Stimulated activated CD4-positive, alpha-beta T cell treated with anti-CD3 and anti-CD28 coated beads, Interleukin-4, amount 100 ng/mL, for 4 hours (primary cell): ENCODE measurements at places on chromosomes 2 and 18.

DNA sequence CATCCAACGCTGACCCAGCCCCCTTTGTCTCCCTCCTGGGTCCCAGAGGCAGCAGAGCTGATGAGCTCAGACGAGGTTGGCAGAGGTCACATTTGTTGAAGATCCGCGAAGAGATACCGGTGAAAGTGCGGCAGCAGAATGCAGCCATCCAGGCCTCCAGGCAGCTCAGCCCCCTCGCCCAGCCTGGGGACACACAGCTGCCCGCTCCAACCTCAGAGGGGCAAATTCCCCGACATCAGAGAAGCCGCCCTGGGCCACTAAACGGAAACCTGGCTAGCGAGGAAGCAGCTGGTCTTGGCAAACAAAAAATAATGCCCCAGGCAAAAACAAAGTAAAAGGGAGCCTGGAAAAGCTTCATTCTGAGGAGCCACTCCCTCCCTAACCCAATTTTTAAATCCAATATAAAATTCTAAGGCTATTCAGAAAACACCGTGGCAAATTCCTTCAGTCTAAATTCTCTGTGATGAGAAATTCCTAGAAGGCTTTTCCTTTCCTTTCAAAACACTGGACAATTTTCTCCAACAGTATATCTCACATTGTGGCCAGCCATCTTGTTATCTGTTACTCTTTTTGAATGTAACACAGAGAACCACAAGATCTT, 262.4 kb downstream of the SS18 start:
- no peak for DNase-seq

DNA sequence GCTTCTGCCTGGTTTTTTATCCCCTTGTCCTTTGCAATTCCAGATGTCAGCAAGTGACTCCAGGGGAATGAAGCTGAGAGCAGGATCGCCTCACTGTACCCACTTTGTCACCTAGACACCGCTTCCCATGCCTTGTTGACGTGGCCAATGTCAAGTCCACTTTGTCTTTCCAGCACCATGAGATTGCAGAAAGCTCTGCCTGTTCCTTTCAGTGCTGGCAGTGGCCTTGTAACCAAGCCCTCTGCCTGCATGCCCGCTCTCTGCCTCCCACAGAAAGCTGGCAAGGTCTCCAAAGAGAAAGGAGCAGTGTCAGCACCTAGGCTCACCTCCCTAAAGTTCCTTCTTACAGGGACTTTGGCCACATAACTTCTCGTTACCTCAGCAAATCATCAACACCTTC, 282.2 kb upstream of the ST6GAL2 start:
- no peak for DNase-seq

GRCh38 chr18:31595121-31595771, 3.6 kb downstream of the TTR start:
- DNase-seq = no peak

- no peak for DNase-seq
These were observed 31.1 kb downstream of the SIGLEC15 start for GRCh38 chr18:45856531-45856930.

DNA sequence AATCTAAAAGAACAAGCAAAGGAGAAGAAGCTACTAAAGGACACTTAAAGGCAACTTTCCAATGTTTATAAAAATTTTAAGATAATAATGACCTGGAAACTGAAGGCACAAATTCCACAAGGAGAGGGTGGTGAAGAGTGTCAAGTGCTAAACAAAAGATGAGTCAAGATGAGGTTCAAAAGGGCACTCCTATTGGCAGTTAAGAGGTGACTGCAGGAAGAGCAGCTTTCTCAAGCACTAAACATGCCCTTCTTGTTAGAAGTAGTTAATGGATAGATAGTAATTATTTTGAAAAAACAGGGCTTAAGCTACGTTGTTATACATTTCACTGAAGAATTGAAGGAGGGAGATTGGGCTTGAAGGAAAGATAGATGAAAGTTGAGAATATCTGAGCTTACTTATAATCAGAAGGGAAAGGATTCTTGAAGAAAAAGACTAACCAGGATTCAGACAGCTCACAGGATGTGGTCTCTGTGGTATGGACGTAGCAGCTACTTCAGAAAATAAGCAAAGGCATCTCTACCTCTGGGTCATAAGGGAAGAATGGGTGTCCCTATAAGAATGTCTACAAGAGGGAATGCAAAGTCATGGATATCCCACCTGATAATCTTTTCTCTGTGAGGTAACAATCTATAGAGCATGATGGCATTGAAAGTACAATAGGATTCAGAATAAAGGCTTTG, 454.7 kb upstream of the SLC39A10 start:
- DNase-seq = no peak

DNA sequence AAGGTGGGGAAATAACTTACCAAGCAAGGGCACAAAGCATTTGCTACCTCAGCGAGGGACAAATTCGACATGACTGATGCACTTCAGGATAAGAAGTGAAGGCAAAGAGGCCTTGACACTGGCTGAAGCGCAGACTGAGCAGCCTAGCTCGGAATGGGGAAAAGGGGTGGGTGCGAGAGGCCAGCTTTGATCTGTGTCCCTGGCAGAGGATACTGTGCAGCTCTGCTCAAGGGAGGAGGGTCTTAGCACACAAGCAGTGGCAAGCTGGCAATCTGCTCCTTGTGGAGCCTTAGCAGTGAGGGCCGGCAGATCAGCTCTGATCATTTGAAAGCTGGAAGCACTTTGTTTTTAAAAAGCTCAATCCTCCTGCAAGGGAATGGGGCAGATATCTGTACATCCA, 222.3 kb downstream of the ZBTB7C start:
- no peak for DNase-seq

- no peak for DNase-seq
These were observed 322.5 kb downstream of the ARHGAP15 start for GRCh38 chr2:143451642-143452281.

- no peak for DNase-seq
These were observed 2.4 kb downstream of the TTN start for GRCh38 chr2:178804791-178805190.

DNA sequence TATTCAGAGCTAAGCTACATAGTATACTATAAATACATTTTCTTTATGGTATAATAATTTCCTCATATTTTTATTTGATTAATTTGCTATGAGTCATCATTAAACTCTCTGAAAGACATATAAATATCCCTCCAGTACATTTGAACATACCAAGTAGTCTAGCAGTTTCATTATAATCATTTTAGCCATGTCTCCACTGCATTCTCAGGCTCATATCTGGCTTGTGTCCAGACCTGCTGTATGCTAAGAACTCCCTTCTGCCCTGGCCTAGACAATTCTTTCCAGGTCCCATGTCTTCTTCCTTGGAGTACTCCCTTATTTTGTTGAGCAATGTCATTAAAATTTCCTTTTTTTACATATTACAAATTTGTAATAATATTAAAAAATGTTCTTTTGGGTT, 16.6 kb upstream of the DYNC1I2 start:
- DNase-seq = no peak

- no peak for DNase-seq
These were observed 142.7 kb downstream of the ATP9B start for GRCh38 chr18:79211844-79212243.

- DNase-seq = no peak
These were observed 82.0 kb upstream of the NEDD4L start for GRCh38 chr18:57961876-57962505.

DNA sequence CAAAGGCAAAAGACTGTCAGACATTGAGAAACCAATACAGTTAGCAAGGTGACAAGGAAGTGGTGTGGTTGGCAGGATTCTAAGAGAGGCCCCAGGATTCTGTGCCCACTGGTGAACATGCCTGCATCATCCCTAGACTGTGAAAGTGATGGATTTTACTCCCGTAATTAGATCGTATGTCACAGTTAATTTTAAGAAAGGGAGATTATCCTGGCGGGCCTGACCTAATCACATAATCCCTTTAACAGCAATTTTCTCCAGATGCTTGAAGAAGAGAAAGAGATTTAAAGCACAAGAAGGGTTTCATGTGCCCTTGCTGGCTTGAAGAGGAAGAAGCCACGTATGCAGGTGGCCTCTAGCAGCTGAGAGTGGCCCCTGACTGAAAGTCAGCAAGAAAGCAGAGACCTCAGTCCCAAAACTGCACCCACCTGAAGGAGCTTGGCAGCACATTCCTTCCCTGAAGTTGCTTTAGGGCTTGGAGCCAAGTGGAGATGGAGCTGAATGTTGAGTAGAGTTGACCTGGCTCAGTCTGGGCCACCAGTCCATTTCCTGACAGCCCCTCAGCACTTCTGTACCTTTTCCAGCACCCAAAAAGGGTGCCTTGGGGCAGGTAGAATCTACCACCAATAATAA, 49.1 kb downstream of the GTF3C3 start:
- DNase-seq = no peak
